Esophagus muscularis mucosa (tissue), 4 donors: ENCODE measurements at places on chromosomes 1 and 21.

- no peak for DNase-seq
Observed at GRCh38 chr1:215891266-215892057, 324.4 kb downstream of the KCTD3 start.

GRCh38 chr1:174301295-174302077, 142.2 kb downstream of the RABGAP1L start:
- no peak for DNase-seq

- no peak for DNase-seq
Observed at GRCh38 chr1:43814401-43814800, 107.1 kb downstream of the ST3GAL3 start.

GRCh38 chr1:216665406-216665805, 57.8 kb downstream of the ESRRG start:
- no peak for DNase-seq

DNA sequence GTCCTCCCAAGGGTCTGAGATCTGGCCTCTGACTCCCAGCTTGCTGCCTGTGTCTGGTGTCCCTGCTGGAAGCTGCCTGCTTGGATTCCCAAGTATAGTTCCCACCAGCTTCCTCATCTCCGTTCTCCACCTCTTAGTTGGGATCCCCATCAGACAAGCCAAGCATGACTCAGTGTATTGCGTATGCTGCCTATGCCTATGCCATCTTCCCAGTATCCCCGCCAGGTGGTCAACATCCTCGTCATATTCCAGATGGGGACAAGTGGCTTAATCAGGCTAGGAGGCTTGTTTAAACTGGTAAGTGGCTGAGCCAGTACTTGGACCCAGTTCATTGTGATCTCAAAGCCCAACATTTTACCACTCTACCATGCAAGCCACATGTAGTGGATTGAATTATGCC, 204.4 kb downstream of the GRIK3 start:
- no peak for DNase-seq

GRCh38 chr1:163195728-163196448, 6.8 kb downstream of the RGS5 start:
- no peak for DNase-seq

- no peak for DNase-seq
Observed at GRCh38 chr1:232435729-232436128, 194.2 kb downstream of the SIPA1L2 start.

- no peak for DNase-seq
Observed at GRCh38 chr1:228081578-228082213, 812 bp upstream of the ARF1 start.

DNA sequence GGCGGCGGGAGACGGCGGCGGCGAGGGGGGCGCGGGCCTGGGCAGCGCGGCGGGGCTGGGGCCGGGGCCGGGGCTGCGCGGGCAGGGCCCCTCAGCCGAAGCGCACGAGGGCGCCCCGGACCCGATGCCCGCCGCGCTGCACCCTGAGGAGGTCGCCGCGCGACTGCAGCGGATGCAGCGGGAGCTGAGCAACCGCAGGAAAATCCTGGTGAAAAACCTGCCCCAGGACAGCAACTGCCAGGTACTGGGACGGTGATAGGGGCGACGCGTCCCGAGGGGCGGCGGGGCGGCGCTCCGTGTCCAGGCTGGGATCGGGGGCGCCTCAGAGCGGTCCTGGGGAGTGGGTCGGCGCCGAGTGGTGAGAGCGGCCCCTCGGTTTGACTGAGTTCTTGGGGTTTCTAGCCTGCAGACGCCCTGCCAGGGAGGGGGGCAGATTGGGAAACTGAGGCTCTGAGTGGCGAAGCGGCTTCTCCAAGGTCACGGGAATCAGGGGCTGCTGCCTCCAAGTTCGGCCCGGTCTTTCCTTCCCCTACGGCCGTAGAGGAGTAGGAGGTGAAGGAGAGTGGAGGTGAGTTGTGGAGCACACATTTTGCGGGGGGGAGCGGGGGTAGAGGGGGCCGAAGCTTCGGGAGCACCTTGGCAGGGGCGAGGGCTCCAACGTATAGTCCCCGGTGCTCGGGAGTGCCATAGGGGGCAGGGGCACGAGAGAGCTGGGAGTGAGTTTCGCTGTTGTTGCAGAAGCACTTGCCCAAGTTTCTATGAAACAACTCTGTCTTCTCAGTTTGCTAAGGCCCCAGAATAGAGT, 508 bp downstream of the RAVER2 start:
- no peak for DNase-seq

GRCh38 chr1:198253668-198254067, 96.9 kb downstream of the NEK7 start:
- DNase-seq, result no peak

DNA sequence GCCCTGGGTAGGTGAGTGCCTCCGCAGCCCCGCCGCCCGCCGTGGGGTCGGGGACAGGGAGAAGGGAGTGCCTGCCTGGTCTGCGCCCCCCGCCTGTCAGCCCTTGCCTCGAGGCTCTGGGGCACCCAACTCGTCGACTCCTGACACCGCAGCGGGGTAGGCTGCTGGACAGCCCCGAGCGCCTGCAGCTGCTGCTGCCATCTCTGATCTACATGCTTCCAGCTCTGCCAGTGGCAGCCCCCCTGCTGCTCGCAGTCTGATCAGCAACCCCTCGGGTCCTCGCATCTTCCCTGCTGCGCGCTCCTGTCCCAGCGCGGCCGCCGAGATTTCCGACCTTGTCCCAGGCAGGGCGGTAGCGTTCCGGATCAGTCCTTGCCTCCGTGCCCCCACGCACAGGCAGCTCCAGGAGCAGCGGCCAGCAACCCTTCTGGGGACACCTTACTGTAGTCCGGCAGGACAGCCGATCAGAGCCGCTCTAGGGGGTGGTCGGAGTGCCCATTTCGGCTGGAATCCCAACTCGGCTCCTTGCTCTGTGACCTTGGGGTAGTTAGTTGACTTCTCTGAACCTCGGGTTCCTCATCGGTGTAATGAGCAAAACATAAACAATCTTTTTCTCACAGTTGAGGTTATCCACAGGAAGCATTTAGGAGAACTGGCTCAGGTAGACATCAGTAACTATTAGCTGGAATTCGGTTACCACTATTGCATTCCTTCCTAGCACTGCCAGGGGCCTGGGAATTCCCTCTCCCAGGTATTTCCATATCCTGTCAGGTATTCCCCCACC, 540 bp downstream of the BCAN start:
- DNase-seq, result no peak

DNA sequence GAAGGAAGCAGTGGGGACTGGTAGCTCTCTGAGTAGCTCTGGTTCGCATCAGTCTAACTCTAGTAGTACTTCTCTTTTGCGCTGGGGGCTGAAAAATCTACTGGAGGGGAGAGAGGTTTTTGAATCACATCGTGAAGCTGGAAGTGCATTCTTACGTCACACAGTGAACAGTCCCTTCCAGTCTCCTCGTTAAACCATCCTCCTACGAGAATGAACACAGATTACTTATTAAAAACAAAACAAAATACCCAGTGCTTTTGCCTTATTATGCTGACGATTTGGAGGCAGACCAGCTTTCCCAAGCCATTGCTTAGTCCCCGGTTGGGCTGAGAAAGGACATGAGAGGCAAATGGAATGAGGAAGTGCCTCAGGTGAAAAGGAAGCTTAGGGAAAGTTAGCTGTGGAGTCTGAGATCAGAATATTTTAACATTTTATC, 16.1 kb downstream of the HUNK start:
- no peak for DNase-seq

GRCh38 chr1:241081473-241081872, 275.5 kb downstream of the RGS7 start:
- no peak for DNase-seq

GRCh38 chr1:12441414-12442105, 176.4 kb downstream of the DHRS3 start:
- no peak for DNase-seq

DNA sequence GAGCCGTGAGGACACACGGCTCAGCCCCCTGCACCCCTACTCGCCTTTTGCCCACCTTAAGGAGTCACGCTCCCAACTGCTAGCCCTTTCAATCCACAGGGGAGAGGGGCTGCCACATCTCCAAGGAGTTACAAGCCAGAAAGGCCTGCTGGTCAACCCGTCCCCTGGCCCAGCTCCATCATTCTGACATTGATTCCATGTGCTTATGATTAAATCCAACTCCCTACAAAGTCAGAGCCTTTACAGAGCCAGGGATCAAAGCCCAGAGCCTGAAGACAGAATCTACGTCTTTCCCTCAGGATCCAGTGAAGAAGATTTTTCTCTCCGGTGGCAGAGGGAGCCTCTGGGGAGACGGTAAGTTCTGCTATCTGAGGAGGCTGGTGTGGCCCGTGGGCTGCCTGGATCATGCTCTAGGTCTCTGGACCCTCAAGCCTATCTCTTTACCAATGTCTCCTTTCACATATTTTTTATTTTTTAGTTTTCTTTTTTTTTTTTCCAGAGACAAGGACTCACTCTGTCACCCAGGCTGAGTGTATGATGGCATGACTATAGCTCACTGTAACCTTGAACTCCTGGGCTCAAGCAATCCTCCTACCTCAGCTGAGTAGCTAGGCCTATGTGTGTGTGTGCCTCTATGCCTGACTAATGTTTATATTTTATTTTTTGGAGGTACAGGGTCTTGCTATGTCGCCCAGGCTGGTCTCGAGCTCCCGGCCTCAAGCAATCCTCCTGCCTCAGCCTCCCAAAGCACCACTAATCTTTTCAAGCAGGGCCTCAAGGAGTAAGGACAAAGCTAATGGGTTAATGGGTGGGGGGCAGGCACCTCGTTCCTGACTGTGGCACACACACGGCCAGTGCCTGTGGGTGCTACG, 61.3 kb downstream of the SLC66A1 start:
- DNase-seq, result no peak

DNA sequence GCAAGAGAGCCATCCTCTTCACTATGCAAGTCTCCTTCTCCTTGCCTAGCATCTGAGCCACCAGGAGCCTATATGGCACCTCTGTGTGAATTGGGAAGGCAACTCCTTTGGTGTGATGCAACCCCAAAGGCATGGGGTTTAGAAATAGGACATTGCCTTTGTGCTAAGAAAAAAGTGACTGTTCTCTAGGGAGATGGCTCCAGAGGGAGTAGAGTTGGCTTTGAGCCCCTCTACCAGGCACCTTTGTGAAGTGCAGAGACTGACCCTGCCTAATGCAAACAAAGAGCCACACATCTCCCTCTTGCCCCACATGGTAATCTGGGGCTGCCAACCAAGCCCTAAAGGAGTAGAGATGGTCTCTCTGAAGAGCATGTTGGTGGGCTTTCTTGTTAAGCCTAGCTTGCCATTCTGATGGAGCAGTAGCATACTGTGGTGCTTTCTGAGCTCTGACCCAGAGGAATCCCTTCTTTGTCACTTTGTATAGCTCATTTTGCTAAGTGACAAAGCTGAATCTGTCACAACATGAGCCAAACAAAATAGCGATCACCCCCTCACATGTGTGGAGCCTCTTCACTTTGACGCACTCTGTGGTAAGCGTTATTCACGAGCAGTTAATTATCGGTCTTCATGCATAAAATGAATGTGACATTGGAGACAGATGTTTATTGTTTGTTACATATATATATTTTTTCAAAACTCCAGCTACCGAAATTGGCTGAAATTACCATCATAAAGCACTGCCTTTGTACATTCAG, 74.4 kb downstream of the RWDD3 start:
- no peak for DNase-seq

- DNase-seq, result no peak
Observed at GRCh38 chr1:223378754-223379153, 14.5 kb upstream of the CCDC185 start.

GRCh38 chr1:25854554-25854953, 4.7 kb downstream of the AUNIP start:
- no peak for DNase-seq
